ENCODE measurements at places on chromosomes 11 and 22. TPM values are rescaled to one million over a fixed set of nuclear protein-coding genes. Genes with fewer than 3 reads are reported as not detected.

The OR51B5 gene
- 0.35 TPM for total RNA-seq

The SSTR3 gene
- not detected for total RNA-seq

The TESMIN gene
- total RNA-seq = 5.1 TPM

The HOATZ gene
- not detected for total RNA-seq

The SLC22A25 gene
- not detected for total RNA-seq

- no peak for DNase-seq
These were observed 49.4 kb upstream of the PHOX2A start for GRCh38 chr11:72293391-72293790.

DNA sequence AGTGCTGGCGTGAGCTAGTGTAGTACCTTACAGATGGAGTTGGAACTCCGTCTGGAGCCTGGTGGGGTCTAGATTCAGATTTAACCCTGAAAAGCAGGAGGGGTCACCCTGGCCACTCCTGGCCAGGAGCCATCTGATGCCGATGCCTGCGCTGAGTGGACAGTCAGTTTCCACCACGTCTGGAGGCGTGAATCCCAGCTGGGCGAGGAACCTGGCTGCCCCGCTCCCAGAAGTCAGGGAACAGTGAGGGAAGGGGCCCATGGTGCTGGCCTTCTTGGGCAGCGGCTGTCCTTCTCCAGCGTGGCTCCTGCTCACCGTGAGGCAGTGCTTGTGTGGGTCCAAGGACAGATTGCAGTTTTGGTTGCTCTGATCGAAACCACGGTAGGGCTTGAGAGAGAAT is 76.3 kb downstream of the PARVB start:
- no peak for DNase-seq

DNA sequence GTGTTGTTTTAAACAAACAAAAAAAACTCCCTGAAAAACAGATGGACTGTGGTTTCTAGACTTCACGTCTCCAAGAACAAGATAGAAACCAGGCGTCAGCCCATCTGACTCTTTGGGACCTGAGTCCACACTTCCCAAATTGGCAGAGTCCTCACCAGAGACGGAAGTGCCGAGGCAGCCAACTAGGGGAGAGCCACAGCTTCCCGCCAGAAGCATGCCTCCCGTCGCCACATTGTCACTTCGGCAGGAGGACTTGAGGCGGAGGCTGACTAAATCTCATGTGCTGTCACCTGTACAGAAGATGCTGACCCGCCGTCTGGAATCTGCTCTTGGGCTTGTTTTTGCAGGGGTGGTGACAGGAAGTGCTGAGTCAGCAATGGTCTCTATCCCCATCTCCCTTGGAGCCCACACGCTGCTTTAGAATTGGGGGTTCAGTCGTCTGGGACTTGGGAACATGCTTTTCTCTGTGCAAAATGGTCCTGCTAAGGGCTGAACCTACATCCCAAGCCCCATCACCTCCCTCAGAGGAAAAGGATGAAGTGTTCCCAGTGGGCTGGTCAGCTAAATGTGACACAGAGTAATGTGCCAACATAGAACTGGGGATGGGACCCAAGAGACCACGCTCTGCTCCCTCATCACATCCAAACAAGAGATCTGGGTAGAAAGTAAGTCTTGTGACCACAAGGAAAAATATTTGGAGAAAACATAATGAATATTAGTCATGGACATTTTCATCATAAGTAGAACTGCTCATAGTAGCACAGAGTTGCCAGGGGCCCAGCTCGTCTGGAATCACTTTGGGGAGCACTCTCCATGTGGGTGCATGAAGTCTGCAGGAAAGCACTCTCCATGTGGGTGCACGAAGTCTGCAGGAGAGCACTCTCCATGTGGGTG is 152.9 kb downstream of the SNX19 start:
- DNase-seq = no peak

DNA sequence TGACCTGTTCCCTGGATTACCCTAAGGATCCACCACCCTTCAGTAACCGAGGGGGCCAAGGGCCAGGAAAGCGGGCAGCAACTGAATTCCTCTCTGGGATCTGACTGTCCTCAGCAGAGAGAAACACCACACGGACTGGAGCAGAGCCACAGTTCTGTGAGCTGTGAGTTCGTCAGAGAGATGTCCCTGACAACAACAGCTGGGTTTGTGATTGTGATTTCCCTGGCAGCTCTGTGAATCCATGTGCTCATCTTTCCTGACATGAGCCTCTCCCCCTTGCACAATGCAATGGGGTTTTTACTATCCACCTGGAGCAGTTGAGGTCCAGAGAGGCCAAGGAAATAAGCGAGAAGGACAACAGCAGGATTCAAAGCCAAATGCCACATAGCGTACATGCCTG is 69.4 kb upstream of the AMPD3 start:
- no peak for DNase-seq

DNA sequence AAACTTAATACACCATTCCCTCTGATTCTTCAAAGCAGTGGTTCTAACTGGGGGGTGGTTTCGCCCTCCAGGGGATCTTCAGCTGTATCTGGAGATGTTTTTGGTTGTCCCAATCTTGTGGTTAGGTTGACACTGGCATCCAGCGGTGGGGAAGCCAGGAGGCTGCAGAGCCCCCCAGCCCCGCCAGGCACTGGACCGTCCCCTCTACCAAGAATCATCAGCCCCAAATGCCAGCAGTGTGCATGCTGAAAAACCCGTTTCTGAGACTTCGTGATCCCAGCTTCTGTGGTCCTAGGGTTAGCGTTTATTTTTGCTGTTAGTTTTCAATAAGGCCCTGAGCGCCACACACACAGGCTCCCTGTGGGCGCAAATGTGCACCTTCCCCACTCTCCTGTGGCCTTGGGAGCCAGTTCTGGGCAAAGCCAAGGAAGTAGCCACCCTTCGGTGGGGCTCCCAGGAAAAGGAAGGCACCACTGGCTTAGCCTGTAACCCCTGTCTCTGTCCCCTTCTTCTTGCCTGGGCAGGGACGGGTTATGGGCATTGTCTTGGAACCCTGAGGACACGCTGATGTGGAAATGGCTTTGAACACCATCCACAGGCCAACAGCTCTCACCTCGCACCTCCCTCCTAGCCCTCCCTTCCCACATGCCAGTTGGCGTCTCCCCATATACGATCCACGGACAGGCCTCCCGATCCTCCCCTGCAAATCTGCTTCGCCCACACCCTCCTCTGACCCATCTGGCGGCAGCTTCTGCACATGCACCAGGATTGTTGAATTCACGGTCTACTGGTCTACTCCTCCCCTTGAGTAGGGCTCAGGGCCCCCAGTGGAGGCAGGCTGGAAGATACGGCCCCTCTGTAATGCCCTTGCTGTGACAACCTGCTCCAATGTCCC is 71.4 kb upstream of the CCND1 start:
- no peak for DNase-seq

GRCh38 chr22:36457688-36458450 is 23.6 kb downstream of the TXN2 start:
- DNase-seq = no peak

- DNase-seq = no peak
These were observed at the start of gene PHETA2 for GRCh38 chr22:42074132-42074811. Gene PHETA2, plus strand, starts transcription at chr22:42074248. Its CDS starts 3,046 bp downstream, at chr22:42077294.

DNA sequence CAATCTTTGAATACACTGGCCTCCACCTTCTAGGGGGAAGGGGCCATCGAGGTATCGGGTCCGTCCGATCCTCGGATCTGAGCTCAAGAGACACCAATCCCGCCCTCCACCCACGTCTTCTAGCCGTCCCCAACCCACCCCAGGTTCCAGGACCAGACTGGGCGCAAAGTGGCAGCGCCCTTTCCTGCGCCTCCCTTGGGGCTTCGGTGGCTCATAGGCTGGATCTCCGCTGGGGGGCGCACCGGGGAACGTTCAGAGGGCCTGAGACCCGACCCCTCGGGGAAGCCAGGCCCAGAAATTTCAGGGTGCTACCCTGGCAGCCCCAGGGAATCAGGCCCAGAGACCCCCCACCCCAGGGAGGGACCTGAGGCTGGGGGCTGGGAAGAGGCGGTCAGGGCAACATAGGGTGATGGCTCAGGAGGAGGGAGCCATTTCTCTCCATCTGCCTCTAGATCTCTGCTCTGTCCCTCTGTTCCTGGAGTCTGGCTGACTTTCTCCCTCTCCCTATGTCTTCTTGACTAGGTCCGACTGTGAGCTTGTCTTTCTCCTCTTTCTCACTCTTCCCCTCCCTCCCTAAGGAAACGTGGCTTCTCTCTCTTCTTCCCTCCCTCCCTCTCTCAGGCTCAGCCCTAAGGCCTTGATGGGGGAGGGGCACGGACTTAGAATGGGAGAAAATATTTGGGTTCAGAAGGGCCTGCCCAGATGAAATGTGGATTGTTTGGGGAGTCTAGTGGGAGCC is 1.1 kb downstream of the CREB3L1 start:
- no peak for DNase-seq

DNA sequence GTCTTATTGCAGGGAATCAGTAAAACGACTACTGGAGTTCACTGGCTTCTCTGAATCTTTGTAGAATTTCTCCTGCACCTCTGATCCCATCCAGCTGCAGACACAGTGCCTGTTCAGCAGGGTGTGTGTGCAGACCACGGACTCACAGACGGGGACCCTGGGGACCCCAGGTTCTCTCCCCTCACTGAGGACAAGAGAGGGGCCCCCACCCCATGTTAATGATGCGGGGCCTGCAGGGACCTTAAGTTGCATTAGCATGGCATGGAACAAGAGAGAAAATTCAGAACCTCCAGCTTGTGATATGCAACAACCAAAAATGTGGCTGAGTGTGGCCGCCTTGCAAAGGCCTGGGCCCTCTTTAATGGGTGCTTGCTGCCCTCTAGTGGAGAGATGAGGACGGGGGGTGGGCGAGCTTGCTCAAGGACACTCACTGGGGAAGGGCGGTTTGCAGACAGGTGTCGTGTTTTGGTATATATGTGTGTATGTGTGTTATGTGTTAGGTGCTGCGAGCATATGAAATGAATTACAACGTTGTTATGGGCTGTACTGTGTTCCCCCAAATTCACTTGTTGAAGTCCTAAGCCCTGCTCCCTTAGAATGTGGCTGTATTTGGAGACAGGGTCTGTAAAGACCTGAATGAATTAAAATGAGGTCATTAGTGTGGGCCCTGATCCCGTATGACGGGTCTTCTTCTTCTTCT is 84.4 kb upstream of the SEPTIN5 start:
- peak; percentile 55 for DNase-seq

DNA sequence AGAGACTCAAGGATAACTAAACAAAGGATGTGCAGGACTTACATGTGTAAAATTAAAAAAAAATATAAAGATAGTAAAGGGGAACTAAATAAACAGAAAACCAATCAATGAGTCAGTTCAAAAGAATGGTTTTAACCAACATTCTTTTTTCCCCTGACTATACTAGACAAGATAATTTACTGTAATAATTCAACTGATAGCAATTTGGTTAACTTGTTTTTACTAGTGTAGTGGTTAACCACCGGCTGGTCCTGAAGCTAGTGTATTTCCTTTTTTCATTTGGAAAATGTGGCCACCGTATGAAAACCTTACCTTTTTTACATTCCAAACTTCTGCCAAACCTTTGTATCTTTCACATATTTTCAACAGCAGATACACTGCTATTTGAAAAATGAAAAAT is 123.1 kb downstream of the ARHGAP42 start:
- no peak for DNase-seq

DNA sequence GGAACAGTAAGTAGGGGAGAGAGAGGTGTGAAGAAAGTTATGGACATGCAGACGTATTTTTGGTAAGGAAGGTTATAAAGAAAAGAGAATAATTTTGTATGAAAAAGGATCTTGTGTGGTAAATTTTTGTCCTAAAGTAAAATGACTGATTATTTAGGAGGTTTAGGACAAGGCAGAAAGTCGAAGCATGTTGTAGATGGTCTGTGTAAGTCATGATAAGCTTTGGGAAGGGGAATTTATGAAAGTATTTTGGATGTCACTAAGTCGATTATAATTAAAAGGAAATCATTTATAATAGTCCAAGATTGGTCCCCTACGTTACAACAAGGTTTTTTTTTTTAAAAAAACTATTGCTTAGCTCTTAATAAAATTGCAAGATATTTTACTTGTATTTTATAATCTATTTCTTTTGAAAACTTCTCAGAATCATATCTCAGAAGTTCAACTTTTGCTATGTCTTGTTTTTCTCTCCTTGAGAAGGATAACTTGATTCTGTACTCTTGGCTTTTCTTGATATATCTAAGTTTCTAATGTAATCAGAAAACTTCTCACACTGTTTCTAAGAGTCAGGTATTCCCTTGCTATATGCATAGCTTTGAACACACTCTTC is 10.9 kb upstream of the CABP2 start:
- DNase-seq = no peak
